ENCODE measurements at places on chromosomes 16 and 17.

- DNase-seq, result no peak
These were observed 449.5 kb upstream of the CDH5 start for GRCh38 chr16:65916995-65917394.

DNA sequence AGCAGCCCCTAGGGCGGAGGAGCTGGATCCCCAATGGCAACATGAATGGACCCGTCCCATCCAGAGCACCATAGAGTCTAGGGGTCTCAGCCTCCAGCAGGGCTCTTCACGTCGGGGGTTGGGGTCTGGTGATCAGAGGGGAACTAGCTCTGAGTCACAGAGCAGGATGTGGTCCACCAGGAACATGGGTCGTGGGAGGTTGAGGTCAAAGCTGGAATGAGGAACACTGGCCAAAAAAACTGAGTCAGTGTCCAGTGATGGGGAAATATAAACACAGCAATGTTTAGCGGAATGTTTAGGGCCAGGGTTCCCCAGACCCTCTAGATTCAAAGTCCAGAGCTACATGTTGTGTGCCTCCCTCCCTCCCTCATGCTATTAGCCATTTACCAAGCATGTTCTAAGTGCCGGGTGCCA is 79.1 kb upstream of the C16orf82 start:
- no peak for DNase-seq

DNA sequence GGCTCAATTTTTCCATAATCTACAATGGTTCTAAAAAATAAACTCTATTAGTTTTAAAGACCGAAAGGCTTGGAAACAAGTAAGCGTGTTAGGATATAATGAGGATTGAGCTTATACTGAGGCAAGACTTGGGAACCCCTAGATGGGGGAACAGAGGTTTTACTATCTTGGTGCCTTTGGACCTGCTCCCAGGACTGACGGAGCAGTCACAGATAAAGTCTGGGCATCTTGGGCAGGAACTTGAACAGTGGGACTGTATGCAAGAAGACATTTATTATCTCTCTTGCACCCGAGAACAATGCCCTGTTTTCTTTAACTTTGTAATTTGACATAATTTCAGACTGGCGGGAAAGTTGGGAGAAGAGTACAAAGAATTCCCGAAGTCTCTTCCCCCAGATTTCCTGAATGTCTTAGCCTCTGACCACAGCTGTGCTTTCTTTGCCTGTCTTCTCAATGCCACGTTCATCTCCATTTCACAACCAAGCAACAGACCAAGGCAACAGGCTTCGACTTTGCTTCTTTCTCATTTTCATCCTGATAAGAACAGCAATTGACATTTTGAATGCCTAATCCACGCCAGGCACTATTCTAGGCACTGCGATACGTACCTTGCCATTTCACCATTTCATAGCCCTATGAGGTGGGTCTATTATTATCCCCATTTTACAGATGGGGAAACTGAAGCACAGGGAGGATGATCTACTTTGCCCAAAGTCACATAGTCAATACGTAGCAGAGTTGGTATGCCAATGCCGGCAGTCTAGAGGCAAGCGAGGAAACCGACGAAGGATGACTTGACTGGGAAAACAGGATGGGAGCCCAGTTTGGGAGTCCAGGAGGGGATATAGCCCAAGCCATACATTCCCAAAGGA is 3.0 kb upstream of the IL4R start:
- no peak for DNase-seq

- DNase-seq, result no peak
These were observed 22.1 kb downstream of the TRIM25 start for GRCh38 chr17:56891751-56892150.

- no peak for DNase-seq
These were observed 10.7 kb downstream of the DRC3 start for GRCh38 chr17:17983376-17983775.

DNA sequence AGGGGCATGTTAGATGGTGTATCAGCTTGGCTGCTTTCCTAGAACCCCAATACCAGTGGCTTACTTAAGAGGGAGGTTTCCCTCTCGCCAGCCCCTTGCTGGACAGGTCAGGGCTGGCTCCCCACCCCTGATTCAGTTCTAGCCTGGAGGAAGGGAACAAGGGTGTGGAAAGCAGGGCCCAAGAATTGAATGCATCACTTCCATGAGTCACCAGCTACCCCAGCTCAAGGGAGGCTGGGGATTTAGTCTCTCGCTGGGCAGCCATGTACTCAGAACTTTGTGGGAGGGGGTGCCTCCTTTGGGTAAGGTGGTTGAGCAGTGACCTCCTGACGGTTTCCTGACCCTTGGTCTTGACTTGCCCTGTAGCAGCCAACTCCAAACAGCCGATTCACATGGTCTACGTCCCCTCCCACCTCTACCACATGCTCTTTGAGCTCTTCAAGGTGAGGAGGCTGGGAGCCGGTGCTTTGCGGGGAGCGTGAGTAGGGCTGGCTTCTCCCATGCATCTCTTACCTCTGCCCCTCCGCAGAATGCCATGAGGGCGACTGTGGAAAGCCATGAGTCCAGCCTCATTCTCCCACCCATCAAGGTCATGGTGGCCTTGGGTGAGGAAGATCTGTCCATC is 12.8 kb downstream of the PDK2 start:
- DNase-seq, result no peak

All from right forelimb (tissue), 1 donor.